ENCODE measurements at places on chromosomes 2 and 18.

- no peak for DNase-seq
Measured at GRCh38 chr2:208010506-208010905, 14.8 kb downstream of the PLEKHM3 start.

DNA sequence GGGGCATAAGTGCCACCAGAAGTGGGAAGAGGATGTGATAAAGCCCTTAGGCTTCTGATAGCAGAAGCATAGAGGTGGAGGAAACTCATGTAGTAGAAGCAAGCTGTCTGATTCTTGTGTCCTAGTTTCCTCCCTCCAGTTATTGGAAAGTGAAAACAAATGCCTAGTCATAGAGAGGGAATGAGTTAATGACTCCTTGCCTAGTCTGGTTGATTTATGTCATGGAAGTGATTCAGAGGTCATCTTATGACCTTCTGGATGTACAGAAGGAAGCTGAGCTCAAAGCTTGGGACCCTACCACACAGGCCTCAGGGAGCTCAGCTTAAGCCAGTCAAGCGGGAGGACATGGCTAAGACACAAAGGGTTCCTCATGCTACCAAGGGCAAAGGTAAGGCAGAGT, 232.2 kb downstream of the THSD7B start:
- DNase-seq: no peak

- no peak for DNase-seq
Measured at GRCh38 chr2:69307579-69308064, 79.4 kb downstream of the GFPT1 start.

- no peak for DNase-seq
Measured at GRCh38 chr2:165074884-165075283, 119.6 kb upstream of the SLC38A11 start.

- DNase-seq: no peak
Measured at GRCh38 chr18:11136241-11136640, 13.1 kb downstream of the PIEZO2 start.

DNA sequence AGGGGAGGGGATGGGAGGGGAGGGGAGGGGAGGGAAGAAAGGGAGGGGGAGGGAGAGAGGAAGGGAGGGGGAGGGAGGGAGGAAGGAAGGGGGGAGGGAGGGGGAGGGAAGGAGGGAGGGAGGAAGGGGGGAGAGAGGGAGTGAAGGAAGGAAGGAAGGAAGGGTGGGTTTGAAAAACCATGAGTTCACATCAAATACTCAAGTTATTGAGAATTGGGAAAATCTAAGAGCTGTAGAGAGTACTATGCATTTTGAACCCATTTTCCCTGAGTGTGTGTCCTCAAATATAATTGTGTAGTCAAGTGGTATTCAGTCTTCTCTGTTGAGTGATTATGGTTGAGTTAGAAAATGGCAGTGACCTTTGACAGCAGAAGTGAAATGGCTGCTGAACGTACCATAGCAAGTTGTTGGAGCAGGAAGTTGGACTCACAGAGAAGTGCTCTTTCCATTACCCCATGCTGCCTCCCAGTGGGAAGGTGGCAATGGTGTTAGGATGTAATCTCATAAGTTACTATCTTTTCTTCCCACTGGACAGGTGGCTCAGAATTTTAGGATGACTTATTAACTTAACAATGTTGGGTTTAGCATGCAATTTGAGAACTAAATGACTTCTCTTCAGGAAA, 214.6 kb downstream of the SETBP1 start:
- DNase-seq: peak; percentile 40

GRCh38 chr2:210356944-210357343, 42.0 kb upstream of the MYL1 start:
- no peak for DNase-seq

- DNase-seq: no peak
Measured at GRCh38 chr2:187644486-187644885, 90.3 kb upstream of the TFPI start.

DNA sequence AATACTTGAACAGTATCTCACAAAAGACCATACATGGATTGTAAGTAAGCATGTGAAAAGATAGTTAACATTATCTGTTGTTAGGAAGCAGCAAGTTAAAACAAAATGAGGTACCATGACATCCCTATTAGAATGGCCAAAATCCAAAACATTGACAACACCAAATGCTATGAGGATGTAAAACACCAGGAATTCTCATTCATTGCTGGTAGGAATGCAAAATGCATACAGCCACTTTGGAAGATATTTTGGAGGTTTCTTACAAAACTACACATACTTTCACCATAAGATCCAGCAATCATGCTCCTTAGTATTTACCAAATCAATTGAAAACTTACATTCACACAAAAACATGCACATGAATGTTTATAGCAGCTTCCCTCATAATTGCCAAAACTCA, 30.9 kb upstream of the ICOS start:
- no peak for DNase-seq

Measured in prostate gland (tissue), 2 donors.